ENCODE measurements at places on chromosomes 2 and 18.
A peak's percentile ranks its signal among the peaks of the same experiment; 100 is the strongest.

DNA sequence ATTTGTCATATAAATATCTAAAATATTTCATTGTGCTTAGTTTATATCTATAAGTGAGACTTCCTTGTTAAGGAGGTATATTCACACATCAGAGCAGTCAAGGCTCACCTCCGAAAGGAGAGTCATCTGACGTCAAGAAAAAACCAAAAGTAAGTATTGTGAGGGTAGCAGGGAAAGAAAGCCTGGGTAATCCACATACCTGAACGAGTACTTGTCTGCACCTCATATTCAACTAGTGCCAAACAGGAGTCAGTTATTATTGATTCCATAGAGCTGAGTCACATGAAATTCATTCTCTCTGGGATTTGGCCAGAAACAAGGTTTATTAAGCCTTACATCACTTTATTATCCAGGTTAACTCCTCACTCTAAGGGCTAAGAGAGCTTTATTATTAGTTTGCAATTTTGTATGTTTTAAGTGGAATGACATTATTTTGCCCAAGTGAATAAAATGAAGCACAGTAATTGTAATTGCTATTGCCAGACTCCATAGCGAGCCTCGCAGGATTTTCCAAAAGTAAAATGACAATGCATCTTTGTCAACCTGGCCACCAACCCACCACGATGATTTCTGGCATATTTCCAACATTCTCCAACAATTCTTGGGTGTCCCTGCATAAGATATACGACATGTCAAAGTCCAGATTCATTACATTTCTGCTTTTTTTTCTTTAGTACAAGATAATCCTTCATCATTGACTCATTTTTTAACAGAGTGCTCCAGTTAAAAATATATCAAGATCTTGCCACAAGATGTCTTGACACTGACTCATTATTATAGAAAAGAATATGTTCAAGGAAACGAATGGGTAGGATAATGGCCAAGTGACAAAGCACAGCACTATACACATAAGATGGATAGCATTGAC lies 1210.4 kb upstream of the ACVR2A start:
- no peak for DNase-seq

- DNase-seq, result no peak
Observed at GRCh38 chr18:11119550-11119949, 29.8 kb downstream of the PIEZO2 start.

GRCh38 chr18:8365006-8365405 lies 244.2 kb upstream of the RAB12 start:
- no peak for DNase-seq

- no peak for DNase-seq
Observed at GRCh38 chr18:62279561-62279960, 45.5 kb upstream of the TNFRSF11A start.

- DNase-seq, result no peak
Observed at GRCh38 chr2:18848646-18849045, 259.3 kb upstream of the NT5C1B start.

GRCh38 chr2:233003658-233004555 lies 9.1 kb downstream of the NGEF start:
- no peak for DNase-seq

GRCh38 chr2:199659207-199659606 lies 191.8 kb downstream of the FTCDNL1 start:
- no peak for DNase-seq

DNA sequence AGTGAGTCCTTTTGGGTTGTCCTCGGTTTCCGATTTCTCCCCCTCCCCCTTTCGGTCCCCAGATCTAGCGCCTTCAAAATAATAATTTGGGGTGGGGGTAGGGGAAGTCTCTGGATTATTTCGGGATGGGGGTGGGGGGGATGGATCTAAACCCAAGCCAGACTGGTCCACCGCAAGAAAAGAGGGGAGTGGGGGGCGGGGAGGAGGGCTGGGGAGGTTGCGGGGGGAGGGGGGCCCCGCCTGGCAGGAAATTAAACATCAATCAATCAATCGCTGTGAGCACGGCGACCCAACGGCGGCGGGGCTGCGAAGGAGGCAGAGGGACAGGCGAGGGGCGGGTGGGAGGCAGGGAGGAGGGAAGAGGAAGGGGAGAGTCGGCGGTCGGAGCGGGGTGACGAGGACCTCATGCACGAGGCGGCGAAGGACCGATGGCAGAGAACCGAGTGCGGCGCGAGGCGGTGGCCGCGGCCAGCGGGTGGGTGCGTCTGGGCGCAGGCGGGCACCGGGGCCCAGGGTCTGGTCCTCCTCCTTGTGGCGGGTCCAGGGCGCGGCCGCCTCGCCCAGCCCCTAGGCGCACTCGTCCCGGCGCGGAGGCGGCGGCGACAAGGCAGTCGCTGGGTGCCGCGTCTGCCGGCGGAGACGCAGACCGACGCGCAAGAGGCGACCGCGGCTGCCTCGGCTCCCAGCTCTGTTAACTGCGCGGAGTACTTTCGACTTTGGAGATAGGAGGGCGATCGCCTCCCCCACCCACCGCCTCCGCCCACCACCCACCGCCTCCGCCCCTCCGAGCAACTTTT lies 468 bp upstream of the SATB2 start:
- peak; percentile 10 for DNase-seq

DNA sequence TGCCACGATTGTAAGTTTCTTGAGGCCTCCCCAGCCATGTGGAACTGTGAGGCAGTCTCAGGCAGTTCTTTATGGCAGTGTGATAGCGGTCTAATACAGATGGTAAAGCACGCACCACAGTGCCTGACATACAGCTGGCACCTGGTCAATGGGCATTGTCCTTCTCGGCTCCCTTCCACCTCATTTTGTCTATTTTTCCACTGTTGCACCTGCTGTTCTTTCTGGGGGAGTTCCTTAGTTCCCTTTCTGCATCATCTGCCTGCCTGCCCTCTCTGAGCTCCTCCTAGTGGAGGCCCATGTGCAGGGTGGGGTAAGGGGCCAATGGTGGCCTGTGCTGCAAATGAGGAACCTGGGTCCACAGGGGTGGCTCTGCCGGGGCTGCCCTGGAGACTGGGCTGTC lies 157.6 kb downstream of the LPIN1 start:
- peak; percentile 54 for DNase-seq

GRCh38 chr2:30302566-30302965 lies 71.2 kb downstream of the LBH start:
- DNase-seq, result no peak

DNA sequence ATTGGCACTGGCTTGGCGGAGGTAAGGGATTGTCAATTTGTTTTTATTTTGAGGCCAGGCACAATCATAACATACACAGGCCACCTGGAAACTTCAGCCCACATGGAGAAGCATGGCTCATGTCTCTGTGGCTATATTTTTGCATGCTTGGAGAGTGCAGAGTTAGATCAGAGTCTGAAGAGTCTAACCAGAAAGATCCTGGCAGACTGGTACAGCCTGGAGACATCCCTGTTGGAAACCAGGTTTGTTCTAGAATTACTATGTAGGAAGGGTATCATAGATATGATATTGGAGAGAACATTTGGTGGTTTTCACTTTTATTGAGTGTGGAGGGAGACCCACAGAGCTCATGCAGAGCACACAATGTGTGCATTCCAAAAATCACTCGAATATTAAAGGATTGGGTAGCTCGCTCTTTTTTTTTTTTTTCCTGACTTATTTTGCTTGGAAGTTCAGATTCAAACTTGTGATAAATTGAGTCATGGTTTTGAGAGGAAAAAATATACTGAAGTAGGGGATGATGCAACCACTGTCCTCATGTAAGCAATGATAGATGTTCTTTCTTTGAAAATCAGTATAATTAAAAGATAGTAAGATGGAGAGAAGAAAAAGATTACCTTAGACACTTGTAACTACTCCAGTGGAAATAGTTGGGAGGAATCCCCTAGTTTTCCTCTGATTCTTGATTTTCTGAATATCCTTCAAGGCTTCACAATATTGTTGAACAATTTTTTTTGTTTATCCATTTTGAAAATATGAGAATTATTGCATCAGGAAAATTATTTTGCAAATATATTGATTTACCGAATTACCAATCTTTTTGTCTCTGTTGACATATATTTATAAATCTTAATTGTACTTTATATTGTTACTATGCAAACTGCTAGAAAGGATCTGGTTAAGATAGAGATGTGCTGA lies 185.7 kb upstream of the ZEB2 start:
- DNase-seq, result no peak

DNA sequence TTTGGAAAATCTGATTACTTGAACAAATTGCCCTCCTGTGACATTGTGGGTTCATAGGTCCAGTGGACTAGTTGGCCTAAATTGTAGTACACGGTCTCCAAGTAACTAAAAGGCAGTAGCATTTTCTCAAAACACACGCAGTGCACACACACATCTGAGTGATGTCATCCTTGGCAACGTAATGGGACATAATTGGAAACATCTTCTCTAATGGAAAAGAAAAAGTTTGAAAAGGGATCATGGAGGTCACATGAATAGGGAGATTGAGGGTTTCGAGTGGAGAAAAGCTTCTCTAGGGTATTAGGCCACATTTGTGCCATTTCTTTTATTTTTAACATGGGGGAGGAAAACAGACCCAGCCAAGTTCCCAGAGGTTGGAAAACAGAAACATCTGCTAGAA lies 93.3 kb downstream of the MAP4K4 start:
- DNase-seq, result no peak

DNA sequence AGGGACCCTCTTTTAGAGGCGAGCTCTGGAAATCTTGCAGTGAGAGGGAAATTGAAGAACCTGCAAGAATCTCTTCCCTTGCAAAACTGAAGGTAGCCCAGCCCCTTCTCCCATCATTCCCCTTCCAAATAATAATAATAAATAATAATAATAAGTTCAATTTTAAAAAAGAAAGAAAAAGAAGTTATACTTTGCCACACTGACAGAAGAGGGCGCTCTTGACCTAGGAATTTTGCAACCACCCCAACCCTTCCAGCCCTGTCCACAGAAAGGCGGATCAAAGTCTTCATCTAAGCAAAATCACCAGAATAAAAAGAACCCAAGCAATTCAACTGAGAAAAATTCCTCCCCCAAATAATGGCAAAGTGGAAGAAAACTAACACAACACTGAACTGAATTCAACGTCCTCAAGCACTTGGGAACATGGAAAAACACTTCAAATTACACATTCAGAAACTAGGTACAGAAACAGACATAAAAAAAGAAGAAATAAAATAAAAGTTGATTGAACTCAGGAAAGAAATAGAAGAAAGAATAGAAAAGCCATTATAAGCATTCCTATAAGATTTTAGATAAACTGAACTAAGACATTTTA lies 98.9 kb upstream of the GLS start:
- peak; percentile 45 for DNase-seq

DNA sequence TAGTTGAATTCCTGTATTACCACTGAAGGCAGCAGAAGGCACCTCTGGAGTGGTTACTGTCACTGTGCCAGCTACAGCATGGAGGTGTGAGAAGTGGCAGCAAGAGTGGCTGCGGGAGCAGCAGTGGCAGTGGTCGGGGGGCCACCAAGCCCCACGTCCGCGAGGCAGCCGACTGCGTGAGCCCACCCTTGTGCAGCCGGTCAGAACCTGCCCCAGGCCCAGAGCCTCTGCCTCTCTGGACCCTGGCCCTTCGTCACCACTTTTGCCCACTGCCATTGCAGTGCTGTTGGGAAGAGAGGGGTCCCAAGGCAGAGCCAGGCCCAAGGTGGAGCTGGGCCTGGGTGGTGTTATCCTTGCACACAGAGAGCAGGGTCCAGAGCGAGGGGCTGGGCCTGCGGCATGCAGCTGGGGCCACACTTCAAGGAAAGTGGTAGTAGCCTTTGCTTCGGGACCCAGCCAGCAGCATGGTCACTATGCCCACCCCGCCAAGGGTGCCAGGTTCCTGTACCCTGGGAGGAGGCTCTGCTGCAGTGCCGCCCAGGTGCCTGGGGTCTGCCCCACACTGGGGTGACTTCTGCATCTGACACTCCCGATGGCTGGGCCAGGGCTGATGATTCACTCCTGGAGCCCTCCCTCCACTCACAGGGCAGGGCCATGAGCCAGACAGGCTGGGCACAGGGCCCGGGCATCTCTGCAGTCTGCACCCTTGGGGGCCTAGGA lies 450.1 kb upstream of the LRATD1 start:
- no peak for DNase-seq

DNA sequence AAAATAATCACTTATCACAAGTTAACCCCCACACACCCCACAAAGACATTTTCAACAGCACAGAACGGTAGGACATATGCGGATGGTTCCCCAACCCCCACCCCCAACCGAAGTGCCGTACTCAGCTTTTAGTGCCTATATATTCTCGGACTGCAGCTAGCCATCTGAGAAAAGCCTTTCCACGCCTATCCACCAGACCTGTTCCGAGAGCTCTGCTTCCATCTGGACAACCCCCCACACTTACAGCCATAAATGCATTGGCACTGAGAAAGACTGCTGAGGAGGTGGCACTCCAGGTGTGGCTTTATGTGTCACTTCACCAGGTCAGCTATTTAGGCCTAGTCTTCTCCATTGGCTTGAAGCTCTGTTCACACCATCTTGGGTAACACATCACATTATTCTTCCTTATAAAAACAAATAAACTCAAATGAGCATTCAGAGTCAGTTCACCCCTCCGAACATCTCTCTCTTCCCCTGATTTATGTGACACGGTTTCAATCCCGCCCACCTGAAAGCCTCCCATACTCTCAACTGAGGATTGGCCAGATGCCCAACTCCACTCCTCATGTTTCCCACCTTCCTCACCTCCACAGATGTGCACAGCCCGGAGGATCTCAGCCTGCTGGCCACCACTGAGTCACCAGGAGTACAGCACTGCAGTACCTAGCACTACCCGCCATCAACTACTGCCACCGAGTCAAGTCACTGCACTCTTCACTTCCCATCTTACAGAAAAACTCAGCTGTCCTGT lies 127.4 kb downstream of the CACNB4 start:
- no peak for DNase-seq

- no peak for DNase-seq
Observed at GRCh38 chr2:54422072-54422581, 34.0 kb upstream of the SPTBN1 start.

GRCh38 chr2:59791004-59791618 lies 762.3 kb downstream of the BCL11A start:
- no peak for DNase-seq

DNA sequence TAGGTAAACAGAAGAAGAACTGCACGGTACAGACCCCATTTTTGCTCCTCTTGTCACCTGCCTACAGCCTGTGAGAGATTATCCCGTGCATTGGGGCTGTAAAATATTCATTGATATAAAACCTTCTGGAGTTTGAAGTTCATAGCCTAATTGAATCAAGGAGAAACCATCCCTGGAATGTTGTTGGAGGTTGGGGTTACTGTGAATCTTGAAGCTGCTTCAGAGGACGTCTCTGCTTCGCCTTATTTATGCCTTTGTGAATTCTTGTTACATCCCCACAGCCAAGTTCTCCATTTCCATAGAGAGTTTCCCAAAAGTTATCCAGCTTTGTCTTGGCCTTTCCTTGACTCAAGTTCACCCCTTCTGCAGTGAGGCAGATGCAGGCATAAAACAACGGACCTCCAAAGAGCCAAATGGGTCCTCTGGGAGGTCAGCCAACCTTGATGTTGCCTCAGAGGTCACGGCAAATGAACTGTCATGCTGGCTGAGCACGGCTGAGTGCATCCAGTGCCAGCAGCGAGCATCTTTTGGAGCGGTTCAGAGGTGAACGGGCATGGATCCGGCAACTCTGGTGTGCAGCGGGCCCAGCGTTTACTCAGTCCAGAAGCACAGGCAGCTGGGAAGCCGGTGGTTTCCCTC lies 317.6 kb downstream of the PRKCE start:
- DNase-seq, result no peak

GRCh38 chr2:120887741-120888231 lies 152.1 kb downstream of the GLI2 start:
- no peak for DNase-seq

GRCh38 chr2:238939521-238940403 lies 91.9 kb downstream of the TWIST2 start:
- DNase-seq, result no peak

- no peak for DNase-seq
Observed at GRCh38 chr2:229815858-229816257, 101.5 kb upstream of the DNER start.

All from AML-193 (cell line).